ENCODE measurements at places on chromosomes 12 and 14.

GRCh38 chr14:75615200-75615599 lies 36.8 kb downstream of the FLVCR2 start:
- no peak for DNase-seq

DNA sequence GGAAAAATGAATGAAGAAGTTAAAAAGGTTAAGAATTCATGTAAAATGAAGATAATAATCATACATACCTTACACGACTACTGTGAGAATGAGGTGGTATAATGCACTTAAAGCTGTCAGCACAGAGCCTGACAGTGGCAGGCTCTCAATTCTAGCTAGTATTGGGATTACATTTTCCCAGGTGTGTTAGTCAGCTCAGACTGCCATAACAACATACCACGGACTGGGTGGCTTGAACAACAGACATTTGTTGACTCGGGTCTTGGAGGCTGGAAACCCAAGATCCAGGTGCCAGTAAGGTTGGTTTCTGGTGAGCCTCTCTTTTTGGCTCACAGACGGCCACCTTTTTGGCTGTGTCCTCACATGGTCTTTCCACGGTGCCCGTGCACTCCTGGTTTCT lies 167.8 kb downstream of the CHST11 start:
- DNase-seq, result no peak

DNA sequence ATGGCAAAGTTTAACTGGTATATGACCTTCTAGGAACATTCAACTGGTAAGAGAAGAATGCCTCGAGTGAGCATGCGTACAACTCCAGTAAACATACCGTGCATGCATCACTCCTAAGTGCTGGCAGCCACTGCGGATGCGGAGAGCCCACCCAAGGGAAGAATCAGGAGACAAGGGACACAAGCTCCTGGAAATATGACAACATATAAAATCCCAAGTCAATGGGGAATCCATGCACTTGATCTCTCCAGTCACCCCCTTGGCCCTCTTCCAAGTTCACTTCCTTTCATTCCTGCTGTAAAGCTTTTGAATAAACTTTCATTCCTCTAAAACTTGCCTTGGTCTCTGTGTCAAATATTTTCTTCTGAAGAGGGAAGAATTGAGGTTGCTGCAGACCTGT lies 168.7 kb upstream of the TMCC3 start:
- DNase-seq, result no peak

- DNase-seq, result no peak
These were observed 47.3 kb upstream of the FZD10 start for GRCh38 chr12:130114952-130115351.

GRCh38 chr14:88879022-88879421 lies 54.6 kb downstream of the TTC8 start:
- no peak for DNase-seq

DNA sequence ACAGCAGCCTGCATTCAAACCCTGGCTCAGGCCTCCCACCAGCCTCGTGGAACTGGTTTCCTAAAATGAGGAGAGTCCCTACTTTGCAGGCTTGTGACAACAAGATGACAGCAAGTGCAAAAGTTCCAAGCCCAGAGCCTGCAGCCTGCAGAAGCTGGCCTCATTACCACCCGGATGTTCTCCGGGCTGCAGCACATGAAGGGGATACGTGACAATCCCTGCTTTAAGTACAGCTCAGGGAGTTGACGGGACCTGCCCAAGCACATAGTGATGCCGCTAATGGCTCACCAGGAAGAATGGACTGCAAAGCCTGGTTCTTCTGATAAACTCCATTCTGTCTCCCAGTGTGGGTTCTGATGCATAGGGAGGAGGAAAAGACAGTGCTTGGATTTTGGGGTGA lies 15.0 kb downstream of the SSH1 start:
- DNase-seq, result no peak

DNA sequence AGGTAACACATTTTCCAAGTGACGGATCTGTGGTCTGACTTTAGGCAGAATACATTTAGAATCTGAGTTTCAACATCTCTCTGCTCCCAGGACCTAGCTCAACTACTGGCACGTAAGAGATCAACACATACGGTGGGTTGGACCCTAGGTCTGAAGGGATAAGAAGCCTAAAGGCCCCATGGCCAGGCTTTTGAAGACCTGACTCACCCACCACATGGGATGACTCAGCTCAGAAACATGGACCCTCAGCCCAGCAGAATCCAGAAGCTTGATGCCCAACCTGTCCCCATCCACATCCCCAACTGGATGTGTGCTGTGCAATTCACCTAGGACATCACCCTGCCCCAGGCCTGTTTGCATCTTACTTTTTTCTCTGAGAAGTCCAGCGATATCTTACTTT lies 770.2 kb downstream of the BCL11B start:
- DNase-seq, result no peak

DNA sequence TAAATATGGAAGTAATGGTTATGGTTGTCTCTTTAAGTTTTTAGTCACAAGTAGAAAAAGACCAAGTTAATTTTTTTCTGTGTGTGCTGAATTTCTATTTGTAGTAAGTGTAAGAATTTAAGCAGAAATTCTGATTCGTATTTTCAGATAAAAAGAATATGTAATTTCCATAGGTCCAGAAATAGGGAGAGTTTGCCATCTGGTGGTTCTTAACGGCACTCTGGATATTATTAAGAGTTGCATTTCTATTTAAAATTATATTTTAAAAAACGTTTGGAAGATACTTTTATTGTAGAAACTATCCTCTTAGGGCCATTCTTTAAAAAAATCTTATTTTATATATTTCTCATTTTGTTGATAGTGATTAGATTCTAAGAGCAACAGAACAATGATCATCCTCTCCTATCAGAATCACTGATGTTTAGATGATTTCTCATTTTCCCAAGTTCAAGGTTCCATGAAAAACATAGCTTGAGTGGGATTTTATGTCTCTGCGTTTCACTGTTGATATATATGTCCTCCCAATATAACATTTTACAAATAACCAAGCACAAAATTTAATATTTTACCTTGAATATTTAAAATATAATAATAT lies 88.3 kb downstream of the LRRK2 start:
- no peak for DNase-seq

DNA sequence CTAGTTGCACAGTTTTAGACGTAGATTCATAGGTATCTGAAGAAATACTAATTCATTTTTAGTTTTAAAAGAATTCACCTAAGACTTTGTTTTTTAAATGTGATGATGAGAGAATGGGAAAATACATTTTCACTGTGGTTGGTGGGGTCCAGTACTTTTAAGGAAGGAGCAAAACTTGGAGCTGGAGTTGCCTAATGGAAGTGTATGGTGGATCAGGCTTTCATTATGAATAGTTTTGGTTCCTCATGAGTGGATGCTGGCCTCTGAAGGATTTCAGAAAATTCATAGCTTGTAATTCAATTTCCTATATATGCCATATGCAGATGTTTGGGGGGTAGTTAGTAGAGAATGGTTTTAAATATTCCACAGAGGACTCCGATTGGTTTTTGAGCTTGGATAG lies 27.1 kb downstream of the STK38L start:
- DNase-seq, result no peak

Data from CD4-positive, alpha-beta memory T cell (primary cell).